ENCODE measurements at places on chromosomes 6 and 20.

DNA sequence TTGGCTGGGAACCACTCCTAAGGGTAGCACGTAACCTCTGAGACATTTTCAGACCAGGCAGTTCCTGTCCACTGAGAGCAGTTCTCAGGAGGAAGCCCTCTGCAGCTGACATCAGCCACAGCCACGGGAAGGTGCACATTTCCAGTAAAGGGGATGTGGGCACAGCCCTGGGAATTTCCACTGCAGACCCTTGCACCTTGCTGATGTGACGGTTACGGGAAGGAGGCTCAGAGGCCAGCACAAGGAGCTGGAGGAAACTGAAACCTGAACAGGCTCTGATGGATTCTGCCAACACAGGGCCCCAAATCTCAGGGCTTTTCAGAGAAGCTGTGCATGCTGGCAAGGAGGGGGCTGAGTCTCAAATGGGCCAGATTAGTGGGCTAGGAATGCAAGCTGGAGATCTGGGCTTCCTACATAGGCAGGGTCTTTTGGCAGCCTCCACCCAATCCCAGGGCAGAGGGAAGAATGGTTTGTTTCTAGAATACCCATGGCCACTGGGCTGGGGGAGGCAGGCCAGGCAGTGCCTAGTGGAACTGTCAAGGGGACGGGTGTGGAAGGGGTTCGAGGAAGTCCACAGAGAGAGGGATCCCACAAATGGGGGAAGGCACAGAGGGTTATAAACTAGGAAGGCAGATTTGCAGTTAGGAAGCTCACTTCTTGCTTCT lies 14.2 kb downstream of the EBF4 start:
- DNase-seq = no peak

DNA sequence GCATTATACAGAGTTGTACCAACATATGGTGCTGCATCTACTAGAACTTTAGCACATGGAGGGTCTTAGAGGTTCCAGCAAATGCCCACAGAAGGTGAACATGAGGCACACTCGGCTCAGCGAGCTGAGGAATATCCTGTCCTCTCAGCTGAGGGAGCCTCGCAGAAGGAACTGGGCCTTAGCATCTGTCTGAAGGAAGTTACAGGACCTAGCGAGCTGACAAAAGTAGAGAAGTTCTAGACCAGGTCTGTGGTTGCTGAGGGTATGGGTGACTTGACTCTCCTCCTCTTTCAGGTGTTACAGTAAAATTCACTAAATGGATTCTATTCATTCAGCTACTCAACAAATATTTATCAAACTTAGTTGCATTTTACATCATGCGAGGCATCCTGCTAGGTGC lies 157.2 kb downstream of the ZDHHC14 start:
- DNase-seq = no peak

- DNase-seq = no peak
Observed at GRCh38 chr6:30006170-30007131, 54.6 kb upstream of the POLR1H start.

GRCh38 chr6:41733707-41734665 lies 1.4 kb downstream of the TFEB start:
- DNase-seq = peak; percentile 12

DNA sequence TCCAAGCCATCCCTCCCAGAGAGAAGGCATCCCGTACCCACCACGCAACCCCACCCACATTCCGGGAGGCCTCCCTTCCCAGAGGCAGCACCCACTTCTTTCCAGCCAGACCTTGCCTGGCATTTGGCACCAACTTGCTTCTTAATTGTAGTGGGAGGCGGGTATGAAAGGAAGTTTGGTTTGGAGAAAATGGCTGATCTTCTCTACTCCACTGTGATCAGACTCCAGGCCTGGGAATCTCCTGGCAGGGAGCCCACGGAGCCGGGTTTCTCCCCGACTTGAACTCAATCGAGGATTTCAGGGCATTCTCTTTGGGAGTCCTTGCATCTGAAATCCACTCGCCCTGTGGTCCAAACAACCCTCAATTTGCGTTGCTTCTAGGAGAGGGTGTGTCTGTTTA lies 107.1 kb downstream of the ZDHHC14 start:
- no peak for DNase-seq

GRCh38 chr6:8738951-8739350 lies 303.6 kb upstream of the SLC35B3 start:
- DNase-seq = no peak
